Stromal cell of bone marrow (primary cell): ENCODE measurements at places on chromosomes 5 and 9.

- no peak for DNase-seq
Measured at GRCh38 chr5:60483050-60483449, 216.9 kb downstream of the DEPDC1B start.

- peak; percentile 40 for DNase-seq
Measured at GRCh38 chr9:84387821-84388220, 47.3 kb upstream of the SLC28A3 start.

DNA sequence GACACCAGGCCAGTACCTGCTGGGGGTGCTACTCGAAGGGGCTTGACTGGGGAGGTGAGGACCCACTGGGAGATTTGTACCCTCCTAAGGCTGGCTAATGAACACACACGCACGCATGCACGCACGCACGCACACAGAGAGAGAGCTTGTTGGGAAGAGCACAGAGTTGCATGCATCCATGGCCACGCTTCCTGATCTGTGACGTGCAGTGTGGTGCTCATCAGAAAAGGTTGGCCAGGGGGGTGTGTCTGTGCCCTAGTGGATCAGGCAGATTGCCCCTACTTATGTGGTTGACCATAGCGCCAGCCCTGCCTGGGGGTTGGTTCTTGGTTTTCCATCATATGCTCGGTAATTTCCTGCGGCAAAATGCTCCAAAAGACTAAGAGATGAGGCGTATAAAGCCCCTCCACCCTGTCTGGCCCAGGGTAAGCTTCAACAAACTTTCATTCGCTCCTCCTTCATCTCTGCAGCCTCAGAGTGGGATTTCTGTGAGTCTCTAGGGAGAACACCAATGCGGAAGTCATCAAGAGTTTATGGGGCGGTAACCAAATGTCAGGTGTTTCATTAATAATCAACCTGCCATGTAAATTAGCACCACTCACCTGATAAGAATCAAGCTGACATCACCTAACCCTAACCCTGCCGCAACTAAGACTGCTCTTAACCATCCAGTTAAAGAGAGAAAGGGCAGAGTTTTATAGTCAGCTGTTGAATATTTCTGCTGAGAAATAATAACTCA, 8.0 kb upstream of the GFI1B start:
- no peak for DNase-seq

- no peak for DNase-seq
Measured at GRCh38 chr5:167001246-167001645, 1290.2 kb upstream of the WWC1 start.

GRCh38 chr9:115349542-115349941, 231.6 kb upstream of the TNC start:
- DNase-seq: peak; percentile 57

- DNase-seq: peak; percentile 95
Measured at GRCh38 chr9:98222885-98223691, 30.7 kb upstream of the CORO2A start.

GRCh38 chr5:93532370-93532769, 48.6 kb downstream of the NR2F1-AS1 start:
- peak; percentile 92 for DNase-seq

DNA sequence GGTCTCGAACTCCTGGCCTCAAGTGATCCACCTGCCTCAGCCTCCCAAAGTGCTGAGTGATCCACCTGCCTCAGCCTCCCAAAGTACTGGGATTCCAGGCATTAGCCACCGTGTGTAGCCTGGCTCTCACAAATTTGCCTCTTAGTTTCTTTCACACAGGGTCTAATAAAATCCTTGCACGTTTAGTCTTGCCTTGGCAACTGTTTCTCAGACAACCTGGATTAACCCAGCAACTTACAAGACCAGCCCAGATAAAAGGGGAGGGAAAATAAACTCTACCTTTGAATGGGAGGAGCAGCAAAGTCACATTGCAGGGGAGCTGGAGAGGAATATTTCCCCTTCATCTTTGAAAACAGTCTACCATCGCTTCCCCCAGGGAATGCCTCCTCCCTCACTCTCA, 29.3 kb upstream of the GNA14 start:
- DNase-seq: no peak

DNA sequence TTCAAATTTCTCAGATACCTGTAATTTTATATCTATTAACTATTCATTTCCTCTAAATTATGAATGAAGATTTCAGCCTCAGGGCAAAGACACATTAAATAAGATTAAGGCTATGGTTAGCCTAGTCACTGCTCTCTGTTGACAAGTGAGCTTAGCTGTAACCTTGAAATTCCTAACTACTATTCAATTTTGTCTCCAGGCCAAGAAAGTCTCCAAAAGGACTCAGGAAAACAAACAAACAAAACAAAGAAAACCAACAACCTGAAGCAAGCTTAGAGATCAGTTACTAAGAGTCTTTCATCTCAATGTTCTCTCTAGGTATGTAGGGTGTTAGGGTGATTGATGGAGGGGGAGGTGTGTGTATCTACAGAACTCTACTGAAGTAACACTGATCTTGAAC, 9.6 kb upstream of the CTNNAL1 start:
- no peak for DNase-seq

- DNase-seq: no peak
Measured at GRCh38 chr9:20512636-20513035, 109.7 kb downstream of the MLLT3 start.

GRCh38 chr9:37480759-37481158, 5.0 kb upstream of the POLR1E start:
- no peak for DNase-seq

DNA sequence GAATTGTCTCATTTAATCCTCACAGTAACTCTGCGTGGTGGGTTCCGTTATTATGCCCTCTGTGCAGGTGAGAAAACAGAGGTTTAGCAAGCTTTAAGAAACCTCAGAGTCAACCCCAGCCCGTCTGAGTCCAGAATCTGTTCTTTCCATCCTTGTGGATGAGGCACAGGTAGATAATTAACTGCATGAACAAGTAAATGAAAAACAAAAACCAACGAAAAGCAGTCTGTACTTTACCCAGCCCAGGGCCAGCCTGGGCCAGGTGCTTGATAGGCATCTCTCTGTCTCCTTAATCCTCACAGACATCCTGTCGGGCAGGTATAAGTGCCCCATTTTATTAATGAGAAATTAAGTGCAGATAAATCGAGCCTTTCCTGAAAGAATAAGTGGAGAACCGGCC, 25.3 kb upstream of the CXCL14 start:
- DNase-seq: no peak

DNA sequence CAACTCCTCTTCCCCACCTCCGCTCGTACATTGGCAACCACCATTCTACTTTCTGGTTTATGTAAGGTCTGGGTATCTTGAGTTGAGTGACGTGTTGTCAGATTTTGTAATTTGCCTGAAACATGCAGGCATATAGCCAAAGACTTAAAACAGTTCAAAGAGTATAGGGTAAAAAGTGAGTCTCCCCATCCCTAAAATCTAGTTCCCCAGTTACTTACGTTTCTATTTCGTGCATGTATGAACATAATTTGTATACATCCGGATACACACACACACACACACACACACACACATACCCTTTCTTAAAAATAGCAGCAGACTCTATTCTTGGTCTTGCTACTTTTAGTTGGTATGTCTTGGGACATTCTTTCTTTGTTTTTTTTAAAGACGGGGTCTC, 915 bp downstream of the HSDL2 start:
- peak; percentile 13 for DNase-seq

- DNase-seq: no peak
Measured at GRCh38 chr5:118628660-118629354, 359.5 kb downstream of the DTWD2 start.

- no peak for DNase-seq
Measured at GRCh38 chr5:50995285-50995942, 329.0 kb downstream of the PARP8 start.

DNA sequence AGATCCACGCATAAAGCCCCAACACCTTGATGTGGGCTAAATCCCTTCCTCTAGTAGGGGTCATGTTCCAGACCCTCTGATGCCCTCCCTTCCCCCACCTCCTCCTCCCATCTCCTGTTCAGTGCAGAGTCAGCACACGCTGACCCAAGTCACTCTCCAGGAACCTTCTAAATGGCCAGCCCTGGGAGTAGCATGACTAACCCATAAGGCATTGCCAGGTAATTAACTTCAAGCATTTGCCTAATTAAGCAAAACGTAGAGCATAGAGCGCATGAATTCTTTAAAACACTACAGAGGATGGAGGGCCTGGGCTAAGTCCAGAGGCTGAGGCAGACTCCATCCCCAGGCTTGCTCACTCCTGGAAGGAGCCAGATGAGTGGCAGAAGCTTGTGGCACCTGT, 276.3 kb upstream of the MSX2 start:
- no peak for DNase-seq

- DNase-seq: no peak
Measured at GRCh38 chr9:89592213-89592815, 12.5 kb upstream of the GADD45G start.

- DNase-seq: no peak
Measured at GRCh38 chr9:136975644-136976043, 1.7 kb upstream of the PTGDS start.

DNA sequence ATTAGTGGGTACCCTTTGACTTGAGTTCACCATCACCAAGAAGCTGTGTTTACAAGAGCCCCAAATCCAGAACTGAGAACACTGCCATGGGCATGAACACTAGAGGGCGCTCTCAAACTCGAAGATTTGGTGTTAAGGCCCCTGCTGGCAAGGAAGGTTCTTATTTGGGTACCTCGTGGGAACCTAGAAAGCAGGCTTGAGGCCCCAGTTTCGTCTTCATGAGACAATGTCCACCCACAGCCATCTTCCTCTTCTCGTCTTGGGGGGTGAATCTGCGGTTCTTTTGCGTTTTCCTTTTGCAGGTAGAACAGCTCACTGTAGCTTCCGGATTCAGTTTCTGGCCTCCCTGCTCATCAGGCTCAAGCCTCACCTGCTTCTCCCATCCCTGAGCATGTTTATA, 184.0 kb downstream of the SEMA5A start:
- peak; percentile 41 for DNase-seq

DNA sequence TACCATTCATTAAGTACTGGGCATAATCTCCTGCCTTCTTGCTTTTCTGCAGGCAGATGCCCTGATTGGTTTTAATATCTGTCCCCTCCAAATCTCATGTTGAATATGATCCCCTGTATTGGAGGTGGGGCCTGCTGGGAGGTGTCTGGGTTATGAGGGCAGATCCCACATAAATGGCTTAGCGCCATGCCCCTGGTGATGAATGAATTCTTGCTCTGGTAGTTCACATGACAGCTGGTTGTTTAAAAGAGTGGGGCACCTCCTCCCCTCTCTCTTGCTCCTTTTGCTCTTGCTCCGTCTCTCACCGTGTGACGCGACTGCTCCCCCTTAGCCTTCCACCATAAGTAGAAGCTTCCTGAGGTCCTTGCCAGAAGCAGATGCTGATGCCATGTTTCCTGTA, 564.0 kb upstream of the BRINP1 start:
- no peak for DNase-seq
